H4 (cell line): ENCODE measurements at places on chromosomes 6 and 20. TPM values are rescaled to one million over a fixed set of nuclear protein-coding genes. Genes with fewer than 3 reads are reported as not detected.

The SLC16A10 gene
- 1.9 and 3.5 TPM in 2 replicates for total RNA-seq

The HSD17B8 gene
- total RNA-seq: 1.2 and 5.6 TPM in 2 replicates

The BMP7 gene
- 11.3 and 11.8 TPM in 2 replicates for total RNA-seq

The TSPO2 gene
- not detected in 2 replicates for total RNA-seq

The MYB gene
- total RNA-seq: 0.39 and 1.1 TPM in 2 replicates

The CST4 gene
- not detected in 2 replicates for total RNA-seq

The MUC21 gene
- not detected in 2 replicates for total RNA-seq

The RAB44 gene
- total RNA-seq: not detected in 2 replicates

GRCh38 chr20:63334356-63334755 is 26.8 kb downstream of the CHRNA4 start:
- no peak for DNase-seq

DNA sequence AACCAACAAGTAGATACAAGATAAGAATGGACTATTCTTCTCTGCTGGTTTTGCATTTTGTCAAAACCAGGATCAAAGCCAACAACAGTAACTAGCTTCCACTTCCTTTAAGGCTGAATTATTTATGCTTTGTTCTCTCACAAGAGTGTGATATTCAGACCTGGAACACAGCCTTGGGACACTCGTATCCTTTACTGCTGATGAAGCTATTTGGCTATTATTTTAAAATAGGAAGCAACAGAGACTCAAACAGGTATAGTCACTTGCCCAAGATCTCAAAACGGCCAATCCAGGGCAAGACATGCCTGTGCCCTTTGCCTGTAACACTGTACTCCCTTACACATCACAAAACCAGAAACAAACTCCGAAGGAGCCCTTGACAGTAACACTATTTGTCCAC is 19.9 kb downstream of the SPTLC3 start:
- DNase-seq: no peak

GRCh38 chr6:87094576-87094975 is 330 bp downstream of the CGA start:
- DNase-seq: no peak

DNA sequence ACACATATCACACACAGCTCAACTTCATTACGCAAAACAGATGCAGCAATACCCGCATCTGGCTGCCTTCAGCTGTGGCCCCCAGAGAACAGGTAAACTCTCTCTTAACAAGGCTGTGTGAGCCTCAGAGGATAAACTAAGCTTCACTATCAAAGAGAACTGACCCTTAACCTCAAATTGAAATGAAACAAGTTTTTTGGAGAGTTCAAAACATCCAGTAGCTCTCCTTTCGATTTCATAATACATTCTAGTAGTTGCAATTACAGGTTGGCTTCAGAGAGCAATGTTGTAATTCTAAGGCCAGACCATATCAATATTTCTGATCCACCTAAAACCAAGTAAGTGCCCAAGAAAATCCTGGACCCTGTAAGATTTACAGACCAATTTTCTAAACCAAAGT is 113.5 kb downstream of the FAXC start:
- no peak for DNase-seq

DNA sequence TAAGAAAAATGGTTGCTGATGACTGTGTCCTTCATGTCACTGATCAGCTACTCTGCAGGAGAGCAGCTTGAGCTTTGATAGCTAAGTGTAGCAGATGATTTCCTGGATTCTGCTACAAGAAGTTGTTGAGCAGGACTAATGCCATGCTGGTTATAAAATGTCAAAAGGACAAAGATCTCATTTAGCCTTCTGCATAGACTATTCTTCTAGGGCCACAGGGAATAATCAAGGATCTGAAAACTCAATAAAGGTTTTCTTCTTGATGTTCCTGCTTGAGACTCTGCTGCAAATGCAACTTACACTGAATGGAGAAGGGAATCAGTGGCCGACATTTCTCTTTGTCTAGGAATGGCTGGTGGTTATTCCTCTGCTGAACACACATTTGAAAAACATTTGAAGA is 360.3 kb upstream of the PTCHD4 start:
- DNase-seq: no peak

- peak; percentile 3 for DNase-seq
These were observed 401.1 kb downstream of the SAMD5 start for GRCh38 chr6:147909640-147910039.

DNA sequence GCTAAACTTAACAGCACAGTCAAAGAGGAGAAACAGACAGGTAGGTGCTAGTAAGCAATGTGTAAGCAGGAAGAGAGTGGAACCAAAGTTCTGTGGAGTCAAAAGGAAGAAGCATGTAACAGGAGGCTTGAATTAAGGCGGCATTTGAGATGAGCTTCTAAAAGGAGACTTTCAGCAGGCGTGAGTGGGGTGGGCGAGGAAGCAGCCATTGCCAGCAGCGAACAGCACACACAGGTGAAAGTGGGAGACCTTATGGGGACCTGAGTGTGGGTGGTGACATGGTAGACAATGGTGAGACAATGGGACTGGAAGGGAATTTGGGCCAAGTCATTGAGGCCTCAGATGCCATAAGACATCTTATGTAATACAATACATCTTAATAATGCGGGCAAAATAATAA is 195.0 kb downstream of the PAX1 start:
- DNase-seq: no peak

DNA sequence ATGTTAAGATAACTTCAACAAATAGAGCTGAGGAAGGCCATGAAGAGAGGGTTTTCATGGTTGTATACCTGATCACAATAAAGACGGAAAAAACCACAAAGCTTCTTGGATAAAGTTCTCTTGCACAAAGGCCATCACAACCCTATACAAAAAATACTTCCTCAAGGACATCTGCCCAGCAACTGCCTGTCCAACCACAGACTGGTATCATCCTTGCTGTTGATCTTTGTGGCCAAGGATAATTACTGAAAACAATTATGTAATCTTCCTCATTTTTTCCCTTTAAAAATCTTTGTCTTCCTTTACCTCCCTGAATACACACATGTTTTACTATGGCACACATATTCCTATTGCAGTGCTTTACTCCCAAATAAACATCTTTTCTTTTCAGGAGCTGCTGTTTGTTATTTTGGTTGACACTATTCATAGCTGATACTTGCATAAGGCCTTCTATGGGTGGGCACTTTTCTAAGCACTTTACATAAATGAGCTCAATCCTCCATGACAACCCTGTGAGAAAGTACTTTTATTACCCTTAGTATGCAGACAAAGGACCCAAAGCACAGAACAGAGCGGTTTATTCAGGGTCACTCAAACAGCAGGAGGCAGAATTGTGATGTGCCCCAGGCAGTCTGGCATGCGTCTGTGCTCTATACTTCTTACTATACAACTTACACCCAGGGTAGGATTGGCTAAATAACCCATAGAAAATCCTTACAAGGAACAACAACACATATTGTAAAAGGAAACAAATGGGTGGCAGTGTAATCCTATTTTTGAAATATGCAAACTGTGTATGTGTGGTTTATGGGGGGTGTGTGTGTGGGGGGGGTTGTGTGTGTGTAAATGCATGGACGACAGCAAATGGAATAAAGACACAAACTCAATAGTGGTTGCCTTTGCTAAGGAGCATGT is 35.1 kb downstream of the SNRNP48 start:
- DNase-seq: no peak

DNA sequence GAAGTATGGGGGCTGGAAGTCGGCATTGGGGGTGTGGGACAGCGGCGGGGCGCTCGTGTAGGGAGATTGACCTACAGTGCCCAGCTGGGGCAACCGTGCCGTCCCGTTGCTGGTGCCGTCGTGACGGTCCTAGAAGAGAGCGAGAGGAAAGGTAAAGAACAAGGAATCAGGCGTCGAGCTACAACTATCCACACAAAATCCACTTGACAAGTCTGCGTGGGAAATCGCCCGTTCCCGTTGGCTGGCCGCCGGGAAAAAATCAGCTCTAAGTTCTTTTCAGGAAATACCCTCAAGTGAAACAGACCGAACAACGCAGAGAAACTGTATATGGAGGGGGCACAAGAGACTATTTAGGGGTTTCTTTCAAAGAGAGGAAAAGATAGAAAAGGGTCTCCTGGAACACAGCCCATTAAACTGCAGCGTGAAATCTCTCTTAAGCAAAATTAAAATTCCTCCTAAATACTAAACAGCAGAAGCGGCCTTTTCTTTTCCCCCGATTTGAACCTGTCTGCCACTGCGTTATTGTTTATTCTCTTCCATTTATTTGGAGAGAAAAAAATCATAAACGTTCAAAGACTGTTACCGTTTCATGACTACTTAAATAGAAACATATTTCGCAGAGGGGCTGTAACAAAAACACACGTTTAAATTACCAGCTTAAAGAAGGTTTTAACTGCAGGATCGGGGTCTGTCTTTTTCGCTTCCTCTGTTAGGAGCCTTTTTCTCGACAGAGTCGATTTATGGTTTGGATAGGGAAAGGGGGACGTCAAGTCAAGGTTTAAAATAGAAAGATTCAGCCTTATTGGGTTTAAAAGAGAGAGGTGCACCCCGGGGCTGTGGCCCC is 4.4 kb downstream of the TFAP2A start:
- DNase-seq: no peak

- no peak for DNase-seq
These were observed 57.5 kb upstream of the EYA4 start for GRCh38 chr6:133183691-133184090.

- DNase-seq: no peak
These were observed 79.6 kb downstream of the OLIG3 start for GRCh38 chr6:137414599-137414998.

GRCh38 chr6:21164768-21165326 is 428.7 kb upstream of the SOX4 start:
- peak; percentile 66 for DNase-seq

GRCh38 chr6:131756039-131756438 is 45.2 kb upstream of the CTAGE9 start:
- DNase-seq: no peak

- DNase-seq: no peak
These were observed 52.8 kb upstream of the SRSF6 start for GRCh38 chr20:43404878-43405277.

DNA sequence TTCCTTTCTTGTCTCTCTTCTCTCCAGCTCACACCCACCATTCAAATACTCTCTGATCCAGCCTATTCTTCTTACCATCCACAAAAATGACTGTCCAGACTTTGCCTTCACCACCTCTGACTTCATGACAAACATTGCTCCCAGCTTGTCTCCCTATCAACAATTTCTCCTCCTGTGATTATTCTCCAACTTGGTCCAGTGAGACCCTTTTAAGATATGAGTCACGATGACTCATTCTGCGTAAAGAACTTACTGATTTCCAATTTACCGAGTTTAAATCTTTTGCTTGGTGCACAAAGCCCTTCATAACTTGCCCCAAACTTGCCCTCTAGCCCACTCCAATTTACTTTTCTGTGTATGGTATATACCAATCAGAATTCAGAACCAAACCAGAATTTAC is 833.2 kb downstream of the MAFB start:
- DNase-seq: no peak

DNA sequence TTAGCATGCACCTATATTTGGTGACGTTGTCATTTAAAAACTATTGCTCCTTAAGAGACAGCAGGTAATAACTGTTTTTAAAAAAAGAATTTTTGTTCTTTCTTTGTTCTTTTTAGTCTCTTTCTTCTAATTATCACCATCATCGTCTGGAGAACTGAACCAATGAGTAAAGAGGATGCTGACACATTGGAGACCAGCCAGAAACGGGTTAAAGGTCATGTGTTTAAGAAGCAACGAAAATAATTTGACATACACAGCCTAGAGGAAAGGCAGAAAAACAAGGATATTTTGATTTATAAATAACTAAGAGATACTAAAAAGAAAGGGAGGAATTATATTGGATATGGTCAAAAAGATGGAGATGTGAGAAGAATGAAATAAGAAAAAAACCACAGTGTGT is 19.2 kb upstream of the FYN start:
- no peak for DNase-seq

DNA sequence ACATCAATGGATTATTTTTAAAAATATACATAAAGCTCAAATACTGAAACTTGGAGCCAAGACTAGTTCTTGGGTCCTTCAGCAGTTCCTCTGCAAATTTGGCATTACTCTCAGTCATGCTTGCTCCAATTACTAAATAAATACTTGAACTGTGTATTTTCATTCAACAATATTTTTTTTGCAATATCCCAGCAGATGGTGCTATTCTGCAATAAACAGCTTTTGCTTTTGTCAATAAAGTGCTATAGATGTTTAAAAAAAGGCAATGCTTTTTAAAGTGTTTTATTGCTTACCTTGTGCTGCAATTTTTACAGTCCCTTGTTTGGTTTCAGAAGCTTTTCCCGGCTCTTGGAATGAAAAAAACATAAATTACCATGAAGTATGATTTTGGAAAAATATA is 243.4 kb downstream of the TRDN start:
- peak; percentile 16 for DNase-seq

GRCh38 chr6:112065426-112065986 is 11.6 kb downstream of the CCN6 start:
- no peak for DNase-seq

GRCh38 chr6:43933148-43933885 is 163.3 kb downstream of the VEGFA start:
- no peak for DNase-seq

DNA sequence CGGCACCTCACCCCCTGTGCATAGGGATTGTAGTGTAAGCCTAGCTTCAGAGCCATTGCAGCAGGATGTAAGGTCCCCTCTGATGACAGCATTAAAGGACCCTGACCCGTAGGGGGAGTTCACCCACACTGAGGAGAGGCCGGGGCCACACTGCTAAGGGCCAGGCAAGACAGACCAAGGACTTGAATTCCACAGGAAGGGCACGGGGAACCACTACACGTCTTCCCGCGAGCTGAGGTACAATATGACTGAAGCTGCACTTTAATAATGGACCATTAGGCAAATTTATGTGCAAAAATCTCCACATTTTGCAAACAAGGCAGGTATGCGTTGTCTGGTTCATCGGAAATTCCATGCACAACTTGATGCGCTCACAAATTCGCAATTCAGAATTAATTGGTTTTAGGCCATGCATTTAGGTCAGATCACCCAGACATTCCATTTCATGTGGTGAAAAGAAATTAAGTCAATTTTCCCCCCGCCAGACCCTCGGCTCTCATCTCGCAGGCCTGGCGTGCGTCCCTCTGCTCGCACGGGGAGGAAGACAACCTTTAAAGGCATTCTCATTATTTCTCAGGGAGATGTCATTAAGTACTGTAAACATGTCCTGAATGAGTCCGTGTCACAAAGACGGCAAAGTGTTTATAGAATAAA is 111.8 kb downstream of the FOXA2 start:
- no peak for DNase-seq
